Naive thymus-derived CD4-positive, alpha-beta T cell (primary cell): ENCODE measurements at places on chromosomes 12 and 14. TPM values are rescaled to one million over a fixed set of nuclear protein-coding genes. Genes with fewer than 3 reads are reported as not detected.

KRT85 gene
- not detected for total RNA-seq

CHGA gene
- total RNA-seq: not detected

FAM90A1 gene
- total RNA-seq: 0.15 TPM in 1 of 2 replicates, not detected in the other

AMDHD1 gene
- total RNA-seq: 1.8 TPM

DPY19L2 gene
- 0.69 TPM for total RNA-seq

SRGAP1 gene
- total RNA-seq: 0.08 TPM

CYP46A1 gene
- total RNA-seq: 0.13 TPM

KLRK1 gene
- 0.15 TPM in 1 of 2 replicates, not detected in the other for total RNA-seq

ASIC1 gene
- 3.2 TPM for total RNA-seq

LRRC10 gene
- not detected for total RNA-seq

OR10P1 gene
- not detected for total RNA-seq

GPR132 gene
- total RNA-seq: 58.7 TPM

GPRC5D gene
- total RNA-seq: not detected

MORN3 gene
- 17.5 TPM for total RNA-seq

TTC9 gene
- 11.4 TPM for total RNA-seq

CLEC1B gene
- not detected in 2 replicates for total RNA-seq

ADAM20 gene
- 0.45 TPM for total RNA-seq

OLR1 gene
- 3.1 TPM for total RNA-seq

PLEK2 gene
- 2.8 TPM for total RNA-seq

FRS2 gene
- total RNA-seq: 17.5 and 18.6 TPM in 2 replicates

CFAP54 gene
- 0.78 TPM for total RNA-seq

HNRNPA1 gene
- total RNA-seq: 1,019 TPM

TAS2R20 gene
- 3.5 TPM for total RNA-seq

SLC7A7 gene
- 2.7 TPM for total RNA-seq

CEP290 gene
- 19.5 TPM for total RNA-seq

LRFN5 gene
- total RNA-seq: not detected

APOF gene
- not detected for total RNA-seq
